ENCODE measurements at places on chromosomes 3 and 15. TPM values are rescaled to one million over a fixed set of nuclear protein-coding genes. Genes with fewer than 3 reads are reported as not detected.

DNA sequence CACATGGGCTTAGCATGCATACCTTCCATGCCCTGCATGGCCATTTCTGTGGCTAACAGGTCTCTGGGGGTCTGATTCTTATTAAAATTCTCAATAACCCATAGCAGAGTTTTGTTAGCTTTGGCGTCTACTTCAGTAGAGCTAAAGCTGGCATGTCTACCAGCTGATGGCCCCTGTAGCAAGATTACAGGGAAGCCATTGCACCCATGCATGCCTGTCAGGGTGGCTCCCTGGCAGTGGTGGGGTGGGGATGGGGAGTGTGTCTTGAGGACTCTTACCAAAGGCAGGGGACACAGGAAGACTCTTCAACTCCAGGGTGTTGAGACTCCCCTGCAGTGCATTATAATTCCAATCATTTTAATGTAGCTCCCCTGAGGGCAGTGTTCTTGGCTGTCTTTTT, 4.7 kb downstream of the KY start:
- no peak for DNase-seq

GRCh38 chr15:51874751-51875644, 45.5 kb downstream of the TMOD3 start:
- DNase-seq: no peak

Gene RBSN
- 12.6 TPM for total RNA-seq

Gene TMEM44
- total RNA-seq: 4.6 TPM

DNA sequence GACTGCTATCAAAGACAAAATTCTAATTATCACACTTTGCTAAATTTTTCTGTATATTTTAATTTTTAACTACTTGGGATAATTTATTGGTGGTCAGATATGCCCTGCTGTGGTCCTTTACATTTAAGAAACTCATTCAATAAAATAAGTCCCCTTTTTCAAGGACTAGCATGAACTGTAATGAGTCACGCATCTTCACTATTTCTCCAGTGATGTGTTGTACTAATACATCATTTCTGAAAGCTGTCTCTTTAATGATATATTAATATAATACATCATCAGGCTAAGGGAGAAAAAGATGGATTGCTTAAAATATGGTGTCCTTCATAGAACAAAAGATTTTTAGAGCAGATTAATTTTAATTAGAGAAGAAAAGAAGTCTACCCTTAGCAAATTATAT, 901.4 kb downstream of the DIPK2A start:
- DNase-seq: no peak

Gene IGF2BP2
- total RNA-seq: 1.2 TPM

DNA sequence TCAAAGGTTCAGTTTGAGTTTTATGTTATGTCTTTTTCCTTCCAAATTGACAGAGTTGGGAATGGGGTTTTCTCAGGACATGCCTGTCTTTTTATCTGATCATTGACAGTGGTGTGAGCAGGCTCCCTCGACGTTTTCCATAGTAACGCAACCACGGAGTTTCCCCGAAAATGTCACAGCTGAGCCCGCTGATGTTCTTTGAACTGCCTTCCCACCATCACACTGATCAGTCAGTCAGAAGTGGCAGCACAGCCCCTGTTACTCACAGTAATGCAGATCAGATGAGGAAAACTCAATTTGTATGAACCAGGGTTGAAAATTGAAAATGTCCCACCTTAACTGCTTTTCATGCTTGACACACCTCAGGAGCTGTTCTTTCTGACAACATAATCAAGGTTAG, 210.4 kb downstream of the NECTIN3 start:
- DNase-seq: no peak

Gene GXYLT2
- total RNA-seq: 0.20 TPM

GRCh38 chr3:138060792-138061191, 50.8 kb downstream of the CLDN18 start:
- no peak for DNase-seq

DNA sequence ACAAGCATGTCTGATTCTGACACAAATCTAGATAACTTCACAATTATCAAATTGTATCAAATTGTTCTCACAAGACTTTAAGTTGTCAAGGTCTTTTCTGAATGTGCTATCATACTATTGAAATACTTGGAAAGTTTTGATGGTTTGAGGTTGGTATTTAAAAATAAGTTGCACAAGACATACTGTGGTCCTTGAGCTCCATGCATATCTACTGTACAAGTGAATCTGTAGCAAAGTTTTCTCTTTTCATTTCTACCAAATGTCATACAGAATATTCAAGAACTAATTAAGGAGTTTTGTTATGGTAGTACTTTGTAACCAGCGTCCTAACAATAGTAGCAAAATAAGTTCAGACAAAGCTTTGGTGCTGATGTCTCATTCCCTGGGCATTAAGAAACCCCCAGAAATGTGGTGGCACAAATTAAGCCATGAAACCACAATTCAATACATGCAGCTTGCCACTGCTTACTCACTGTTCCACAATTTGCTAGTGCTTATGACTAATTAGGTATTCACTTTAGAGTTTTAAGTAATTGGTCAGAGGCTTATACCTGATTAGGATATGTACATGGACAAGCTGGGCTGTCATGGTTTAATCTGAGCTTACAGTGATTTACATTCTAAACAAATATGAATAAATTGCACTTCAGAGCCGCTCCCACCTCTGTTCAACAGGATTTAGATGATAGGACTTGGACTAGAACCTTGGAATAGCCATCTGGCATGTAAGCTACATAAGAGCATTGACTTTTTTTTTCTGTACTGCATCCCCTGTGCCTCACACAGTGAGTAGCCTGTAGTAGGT, 8.8 kb downstream of the TBC1D23 start:
- DNase-seq: no peak

Gene SERINC4
- total RNA-seq: 0.18 TPM

Gene ARGFX
- total RNA-seq: not detected

Gene FGF7
- 0.30 TPM for total RNA-seq

Gene STOML1
- 8.1 TPM for total RNA-seq

- no peak for DNase-seq
These were observed 41.2 kb upstream of the ZNF385D start for GRCh38 chr3:21792176-21792575.

DNA sequence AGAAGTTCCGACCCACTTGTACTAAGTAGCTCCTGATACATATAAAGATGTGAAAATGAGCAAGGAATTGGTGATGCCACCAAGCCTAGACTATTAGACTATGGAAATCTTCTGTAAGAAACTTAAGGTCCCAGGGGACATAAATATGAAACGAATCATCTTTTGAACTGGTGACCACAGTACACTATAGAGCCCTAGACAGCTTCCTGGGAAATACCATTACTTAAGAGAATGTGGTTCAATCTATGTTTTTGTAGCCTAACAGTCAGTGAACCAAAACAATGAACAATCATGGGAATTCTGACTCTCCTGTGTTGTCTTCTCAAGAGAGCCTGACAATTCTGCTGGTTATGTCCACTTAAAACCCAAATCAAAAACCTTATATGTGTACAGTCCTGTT, 191.6 kb downstream of the GREM1 start:
- DNase-seq: no peak

- peak; percentile 69 for DNase-seq
These were observed 70.0 kb upstream of the SUCLG2 start for GRCh38 chr3:67724434-67724833.

DNA sequence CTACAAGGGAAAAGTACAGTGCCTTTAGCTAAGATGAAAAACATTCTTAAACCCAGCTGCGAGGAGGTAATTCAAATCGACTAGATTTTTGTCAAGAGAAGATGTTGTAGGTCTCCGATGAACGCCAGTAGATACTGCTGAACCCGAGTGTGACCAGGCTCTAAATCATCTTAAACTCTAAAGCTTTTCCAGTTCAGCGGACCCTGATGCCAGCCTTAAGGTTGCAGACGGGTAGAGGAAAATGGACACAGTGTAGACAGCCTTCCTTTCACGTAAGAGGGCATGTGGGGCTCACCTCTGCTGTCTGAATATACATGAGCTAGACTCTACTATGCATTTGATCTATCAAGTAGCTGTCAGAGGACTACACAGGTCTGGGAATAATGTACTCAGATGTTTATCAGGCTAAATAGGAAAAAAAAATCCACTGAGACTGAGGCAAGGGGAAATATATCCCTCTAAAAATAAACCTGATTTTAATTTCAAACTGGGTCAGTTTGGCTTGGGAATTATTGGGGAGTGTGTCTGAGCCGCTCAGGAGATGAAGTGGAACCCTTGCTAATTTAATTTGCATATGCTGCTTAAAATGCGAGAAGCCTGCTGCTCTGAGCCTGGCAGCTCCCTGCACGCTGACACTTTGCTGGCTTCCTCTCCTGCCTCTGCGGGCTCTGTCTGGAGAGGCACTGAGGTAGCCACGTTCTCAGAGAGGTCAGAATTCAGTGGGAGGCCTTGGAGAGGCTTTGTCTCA, 151.9 kb downstream of the CADPS start:
- no peak for DNase-seq

Gene GP9
- 0.20 TPM for total RNA-seq

DNA sequence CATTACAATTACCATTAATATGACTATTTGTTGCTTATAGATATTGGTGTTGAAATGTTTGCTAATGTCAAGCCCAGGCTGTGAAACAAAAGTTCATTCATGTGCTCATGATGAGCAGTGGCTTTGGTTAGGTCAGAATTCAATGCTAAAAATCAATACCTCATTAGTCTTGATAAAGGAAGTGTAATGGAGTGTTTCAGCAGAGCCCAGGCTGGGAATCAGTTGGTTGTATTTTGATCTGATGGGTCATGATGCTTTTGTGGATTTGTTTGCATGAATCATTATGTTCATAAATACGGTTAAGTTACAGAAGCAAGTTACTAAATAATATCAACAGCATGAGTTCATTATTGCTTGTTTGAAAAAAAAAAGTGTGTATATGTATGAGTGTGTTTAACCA, 13.6 kb upstream of the ZNF774 start:
- DNase-seq: no peak

- peak; percentile 64 for DNase-seq
These were observed 4.0 kb downstream of the FBXL22 start for GRCh38 chr15:63601026-63601703.

DNA sequence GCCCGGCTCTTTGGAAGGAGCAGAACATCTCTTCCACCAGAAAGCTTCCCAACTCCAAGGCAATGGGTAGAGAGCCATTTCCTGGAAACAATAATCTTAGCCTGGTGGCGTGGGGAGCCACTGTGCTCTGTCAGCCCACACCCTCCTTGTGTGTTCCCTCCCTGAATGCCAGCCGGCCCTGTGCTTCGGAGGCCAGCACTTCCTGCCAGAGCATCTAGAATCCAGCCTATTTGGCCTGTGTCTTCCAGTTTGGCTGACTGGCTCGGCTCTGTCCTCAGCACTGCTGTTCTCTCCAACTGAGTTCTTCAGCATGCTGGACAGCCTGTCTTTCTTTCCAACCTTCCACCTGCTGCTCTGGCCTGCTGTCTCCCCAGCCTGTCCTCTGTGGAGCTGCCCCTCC, 349.3 kb downstream of the MFSD1 start:
- no peak for DNase-seq

DNA sequence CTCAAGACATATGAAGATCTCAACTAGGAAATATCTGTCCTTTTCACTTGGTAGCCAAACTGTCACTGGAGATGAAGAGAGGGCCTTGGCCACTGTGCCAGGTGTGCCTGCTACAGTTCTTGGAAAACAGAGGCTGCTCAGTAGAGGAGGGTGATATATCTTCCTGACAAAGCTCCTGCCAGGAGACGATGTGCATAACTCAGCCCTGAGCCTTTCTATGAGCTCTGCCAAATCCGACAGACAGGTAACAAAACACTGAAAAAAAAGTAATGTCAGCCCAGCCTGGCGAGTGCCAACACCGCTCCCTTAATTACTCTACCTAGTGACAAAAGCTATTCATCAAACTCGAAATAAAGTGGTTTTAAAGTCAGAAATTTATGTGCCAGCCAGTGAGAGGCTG, 123.2 kb downstream of the MFSD1 start:
- DNase-seq: no peak

Gene TMEM207
- total RNA-seq: not detected

Gene CYP11A1
- total RNA-seq: 3.0 TPM

Gene GOLGA8S
- total RNA-seq: 0.35 TPM

GRCh38 chr3:95200384-95200783, 1137.5 kb downstream of the NSUN3 start:
- no peak for DNase-seq

DNA sequence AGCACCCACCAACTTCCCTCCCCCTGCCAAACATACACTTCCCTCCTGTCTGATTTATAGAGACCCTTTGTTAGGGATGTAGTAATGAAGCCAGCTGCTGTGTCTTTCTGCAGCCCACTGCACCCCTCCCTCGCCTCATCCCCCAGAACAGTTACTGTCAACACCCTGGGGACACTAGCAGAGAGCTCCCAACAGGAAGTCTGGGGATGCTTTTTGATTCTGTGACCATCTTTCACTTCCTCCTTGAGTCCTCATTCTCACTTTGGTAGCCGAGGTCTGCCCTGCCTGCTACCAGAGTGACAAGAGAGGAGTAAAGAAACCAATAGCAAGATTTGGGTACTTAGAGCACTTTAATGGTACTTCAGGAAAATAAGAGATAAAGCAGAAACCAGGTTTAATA, 201.6 kb downstream of the SATB1 start:
- no peak for DNase-seq

- no peak for DNase-seq
These were observed 116.1 kb downstream of the ALDH1A2 start for GRCh38 chr15:57949374-57949943.

DNA sequence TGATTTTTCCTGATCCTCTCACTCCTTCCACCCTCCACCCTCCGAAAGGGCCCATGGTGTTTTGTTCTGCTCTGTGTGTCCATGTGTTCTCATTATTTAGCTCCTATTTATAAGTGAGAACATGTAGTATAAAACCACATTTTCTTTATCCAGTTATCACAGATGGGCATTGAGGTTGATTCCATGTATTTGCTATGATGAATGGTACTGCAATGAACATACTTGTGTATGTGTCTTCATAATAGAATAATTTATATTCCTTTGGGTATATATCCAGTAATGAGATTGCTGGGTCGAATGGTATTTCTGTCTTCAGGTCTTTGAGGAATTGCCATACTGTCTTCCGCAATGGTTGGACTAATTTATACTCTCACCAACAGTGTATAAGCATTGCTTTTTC, 126.0 kb downstream of the IMPG2 start:
- DNase-seq: no peak

GRCh38 chr15:70512772-70513362, 250.5 kb downstream of the UACA start:
- DNase-seq: no peak

Gene CPN2
- 159 TPM for total RNA-seq

- no peak for DNase-seq
These were observed 44.4 kb downstream of the GAP43 start for GRCh38 chr3:115667738-115668065.

Gene FHIT
- total RNA-seq: 5.1 TPM

GRCh38 chr15:54820811-54821210, 375.9 kb downstream of the RSL24D1 start:
- DNase-seq: no peak

DNA sequence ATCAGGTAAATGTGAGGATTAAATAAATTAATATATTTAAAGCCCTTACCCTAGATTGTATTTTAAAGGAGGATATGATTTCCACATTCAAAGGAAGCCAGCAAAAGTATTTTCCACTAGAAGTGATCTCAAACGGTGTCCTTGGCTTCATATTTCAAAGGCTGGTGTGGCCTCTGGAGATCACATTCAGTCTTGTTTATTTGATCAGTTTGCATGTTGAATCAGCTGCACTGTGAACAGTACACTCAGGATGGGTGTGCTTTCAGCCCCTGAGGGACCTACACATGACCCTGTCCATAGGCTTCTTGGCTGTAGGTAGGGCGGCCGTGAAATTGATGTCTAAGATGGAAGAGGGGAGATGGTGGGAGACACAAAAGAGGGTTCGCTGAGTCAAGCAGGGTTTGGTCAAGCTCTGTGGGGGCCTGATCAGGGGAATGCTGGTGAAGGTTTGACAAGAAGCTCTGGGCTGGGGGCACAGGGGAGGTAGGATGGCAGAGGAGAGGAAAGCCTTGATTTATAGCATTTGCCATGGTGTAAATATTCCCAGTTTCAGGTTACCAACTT, 21.9 kb downstream of the CYP8B1 start:
- DNase-seq: peak; percentile 55
